ENCODE measurements at places on chromosomes 1 and 21. TPM values are rescaled to one million over a fixed set of nuclear protein-coding genes. Genes with fewer than 3 reads are reported as not detected.

- no peaks in the 10 kb centered on the region for H3K4me1 ChIP-seq
- no peaks in the 10 kb centered on the region for H3K36me3 ChIP-seq
- DNase-seq = no peak
- no peak overlapping the region for H3K27ac ChIP-seq
These were observed 13.0 kb upstream of the SAMSN1 start for GRCh38 chr21:14559102-14559501.

GRCh38 chr21:28207436-28208173 lies 785.1 kb downstream of the LTN1 start:
- no peaks in the 10 kb centered on the region for H3K27me3 ChIP-seq
- H3K36me3 ChIP-seq = no peaks in the 10 kb centered on the region
- no peak overlapping the region for H3K27ac ChIP-seq
- H3K4me1 ChIP-seq = peaks cover 11% of the 10 kb centered on the region

Gene IGFN1
- 7.9 TPM for total RNA-seq

- H3K27ac ChIP-seq = no peak overlapping the region
- peaks cover 28% of the 10 kb centered on the region for H3K4me1 ChIP-seq
- H3K36me3 ChIP-seq = peaks cover 38% of the 10 kb centered on the region
- no peak overlapping the region for H3K4me3 ChIP-seq
These were observed 5.6 kb downstream of the LYPLAL1 start for GRCh38 chr1:219179293-219179692.

DNA sequence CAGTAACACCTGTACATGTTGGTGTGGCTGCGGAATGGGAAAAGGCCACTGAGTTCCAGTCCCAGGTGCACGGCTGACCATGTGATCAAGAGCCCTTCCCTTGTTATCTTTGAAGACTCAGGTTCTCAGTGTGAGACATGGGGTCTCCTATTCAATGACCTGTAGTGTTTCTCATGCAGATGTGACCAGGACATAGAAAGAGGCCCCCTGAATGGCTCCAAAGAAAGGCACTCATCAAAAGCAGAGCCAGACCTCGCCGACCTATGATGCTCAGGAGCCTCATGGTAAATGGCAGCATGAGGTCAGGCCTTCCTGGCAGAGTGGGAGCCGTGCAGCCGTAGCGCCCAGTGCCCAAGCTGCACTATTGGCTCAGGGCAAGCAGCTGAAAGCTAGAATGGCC lies 42.3 kb upstream of the HAO2 start:
- H3K4me3 ChIP-seq = peak overlapping the region; percentile 87
- no peak for DNase-seq
- H3K27ac ChIP-seq = no peak overlapping the region
- H3K36me3 ChIP-seq = no peaks in the 10 kb centered on the region
- peaks cover 3% of the 10 kb centered on the region for H3K27me3 ChIP-seq

DNA sequence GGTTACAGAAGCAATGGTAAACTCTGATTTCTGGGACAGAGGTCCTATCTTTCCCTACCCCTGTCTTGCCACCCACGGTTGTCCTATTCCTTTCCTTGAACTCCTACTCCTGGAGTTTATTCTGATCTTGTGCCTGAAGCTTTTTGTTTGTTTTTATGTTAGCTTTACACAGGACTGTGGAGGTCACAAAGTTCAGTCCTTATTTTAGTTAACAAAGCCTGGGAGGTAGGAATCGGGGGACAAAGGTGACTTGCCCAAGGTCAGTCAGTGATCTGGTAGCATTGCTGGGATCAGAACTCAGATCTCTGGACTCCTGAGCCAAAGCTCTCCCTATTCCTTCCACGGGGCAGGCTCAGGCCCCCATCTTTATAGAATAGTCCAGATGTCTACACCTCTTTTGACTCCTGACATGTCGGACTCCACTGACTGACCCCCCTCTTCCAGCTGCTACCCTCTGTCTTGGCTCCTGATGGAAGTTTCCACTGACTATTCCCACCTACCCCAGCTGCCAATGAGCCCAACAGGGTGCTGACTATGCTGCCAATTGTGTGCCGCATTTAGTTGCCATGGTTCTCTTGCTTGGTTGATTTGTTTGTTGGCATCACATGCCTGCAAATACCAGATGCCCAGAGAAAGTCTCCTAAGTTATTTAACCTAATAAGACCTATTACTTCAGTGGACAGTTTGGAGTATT lies 9.9 kb downstream of the F5 start:
- H3K4me1 ChIP-seq = peaks cover 5% of the 10 kb centered on the region
- no peak overlapping the region for H3K4me3 ChIP-seq
- DNase-seq = no peak

DNA sequence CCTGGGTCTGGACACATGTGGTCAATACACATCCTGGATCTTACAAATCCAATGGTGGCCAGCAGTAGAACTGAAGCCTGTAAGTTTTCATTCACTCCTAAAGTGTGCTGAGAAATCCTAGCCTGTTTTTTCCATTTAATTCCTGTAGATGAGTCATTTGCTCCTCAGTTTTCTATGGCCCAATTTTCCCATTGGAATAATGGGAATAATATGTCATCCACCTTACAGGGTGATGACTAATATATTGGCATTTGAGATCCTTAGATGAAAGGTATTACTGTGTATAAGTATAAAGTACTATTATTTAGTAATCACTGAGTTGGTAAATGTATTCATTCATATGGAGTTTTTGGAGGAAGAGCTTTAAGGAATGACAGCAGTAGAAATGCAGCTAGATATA lies 89.7 kb upstream of the ADAR start:
- no peak for DNase-seq
- no peak overlapping the region for H3K4me3 ChIP-seq
- no peaks in the 10 kb centered on the region for H3K4me1 ChIP-seq
- no peak overlapping the region for H3K27ac ChIP-seq
- peaks cover 10% of the 10 kb centered on the region for H3K27me3 ChIP-seq

DNA sequence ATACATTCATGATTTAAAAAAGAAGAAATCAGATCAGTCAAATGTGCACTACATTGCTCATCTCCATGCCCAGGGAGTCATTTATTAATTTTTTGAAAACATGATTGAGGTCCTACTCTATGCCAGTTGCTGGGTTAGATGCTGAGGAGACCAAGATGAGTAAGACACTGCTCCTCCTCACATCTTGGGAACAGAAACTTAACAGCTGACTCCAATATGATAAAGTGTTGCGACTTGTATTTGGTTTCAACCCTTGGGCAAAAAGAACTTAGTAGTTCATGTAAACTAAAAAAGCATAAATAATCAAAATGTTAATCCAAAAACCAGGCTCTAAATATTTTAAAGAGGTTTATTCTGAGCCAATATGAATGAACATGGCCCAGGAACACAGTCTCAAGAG lies 56.9 kb downstream of the OPTC start:
- H3K4me3 ChIP-seq = no peak overlapping the region
- H3K27me3 ChIP-seq = no peaks in the 10 kb centered on the region
- H3K36me3 ChIP-seq = no peaks in the 10 kb centered on the region
- no peak for DNase-seq
- H3K4me1 ChIP-seq = peaks cover 44% of the 10 kb centered on the region

Gene AADACL3
- not detected for total RNA-seq

Gene GNB1
- 297 TPM for total RNA-seq

DNA sequence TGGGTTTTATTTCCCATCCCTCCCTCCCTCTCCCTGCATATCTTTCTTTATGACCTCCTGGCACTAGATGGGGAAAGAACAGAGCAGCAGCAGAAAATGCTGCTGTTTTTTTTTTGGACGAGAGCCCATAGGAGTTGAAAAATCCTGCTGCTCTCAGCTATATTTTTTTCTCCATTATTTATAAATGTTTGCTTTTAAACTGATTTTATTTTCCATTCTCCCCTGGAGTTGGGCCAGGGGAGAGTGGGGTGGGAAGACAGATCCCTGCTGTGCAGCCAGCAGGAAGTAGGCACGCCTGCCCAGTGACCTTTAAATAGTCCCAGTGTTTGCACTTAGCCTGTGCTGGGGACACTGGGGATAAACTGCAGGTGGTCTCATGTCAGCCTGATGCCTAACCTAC lies 17.4 kb downstream of the SFT2D2 start:
- peaks cover 55% of the 10 kb centered on the region for H3K36me3 ChIP-seq
- peaks cover 12% of the 10 kb centered on the region for H3K4me1 ChIP-seq
- no peak overlapping the region for H3K4me3 ChIP-seq
- no peak for DNase-seq

Gene C4BPA
- total RNA-seq = 0.87 TPM

GRCh38 chr21:16047904-16048303 lies 318.1 kb downstream of the USP25 start:
- H3K4me1 ChIP-seq = peaks cover 11% of the 10 kb centered on the region
- H3K27ac ChIP-seq = no peak overlapping the region
- no peak for DNase-seq
- H3K27me3 ChIP-seq = no peaks in the 10 kb centered on the region
- H3K36me3 ChIP-seq = peaks cover 3% of the 10 kb centered on the region

GRCh38 chr1:34852677-34853217 lies 6.8 kb downstream of the SMIM12 start:
- H3K4me1 ChIP-seq = peaks cover 25% of the 10 kb centered on the region
- H3K27me3 ChIP-seq = no peaks in the 10 kb centered on the region
- DNase-seq = peak; percentile 94

- H3K36me3 ChIP-seq = no peaks in the 10 kb centered on the region
- peak overlapping the region; percentile 12 for H3K4me3 ChIP-seq
- peaks cover 20% of the 10 kb centered on the region for H3K4me1 ChIP-seq
- peaks cover 19% of the 10 kb centered on the region for H3K27me3 ChIP-seq
These were observed 275.5 kb upstream of the FMN2 start for GRCh38 chr1:239816081-239816782.

Gene BSND
- not detected for total RNA-seq

- H3K27me3 ChIP-seq = no peaks in the 10 kb centered on the region
- H3K27ac ChIP-seq = peak overlapping the region; percentile 64
- H3K4me3 ChIP-seq = peak overlapping the region; percentile 48
- no peak for DNase-seq
These were observed 5.3 kb upstream of the SLC6A9 start for GRCh38 chr1:44036409-44037139.

DNA sequence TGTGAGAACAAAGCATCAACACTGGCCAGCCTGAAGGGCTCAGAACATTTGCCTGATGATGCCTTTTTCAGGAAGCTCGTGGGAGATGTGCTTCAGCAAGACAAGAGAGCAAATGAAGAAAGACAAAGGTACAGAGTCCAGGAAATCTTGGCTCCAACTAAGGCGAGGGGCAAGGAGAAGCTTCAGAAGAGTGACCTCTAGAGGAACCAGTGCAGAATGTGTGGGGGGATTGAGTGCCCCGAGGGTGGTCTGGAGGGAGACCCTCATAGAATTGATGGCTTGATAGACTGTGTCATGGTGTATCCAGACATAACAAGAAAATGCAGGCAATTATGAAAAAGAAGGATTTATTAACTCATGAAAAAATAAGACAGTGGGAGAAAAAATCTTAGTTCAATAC lies 15.3 kb upstream of the NLRP3 start:
- no peak overlapping the region for H3K4me3 ChIP-seq
- H3K36me3 ChIP-seq = no peaks in the 10 kb centered on the region
- DNase-seq = no peak
- H3K27me3 ChIP-seq = peaks cover 2% of the 10 kb centered on the region

- peaks cover 24% of the 10 kb centered on the region for H3K27me3 ChIP-seq
- H3K36me3 ChIP-seq = no peaks in the 10 kb centered on the region
These were observed 2.2 kb downstream of the FOXD2 start for GRCh38 chr1:47439819-47440598.

DNA sequence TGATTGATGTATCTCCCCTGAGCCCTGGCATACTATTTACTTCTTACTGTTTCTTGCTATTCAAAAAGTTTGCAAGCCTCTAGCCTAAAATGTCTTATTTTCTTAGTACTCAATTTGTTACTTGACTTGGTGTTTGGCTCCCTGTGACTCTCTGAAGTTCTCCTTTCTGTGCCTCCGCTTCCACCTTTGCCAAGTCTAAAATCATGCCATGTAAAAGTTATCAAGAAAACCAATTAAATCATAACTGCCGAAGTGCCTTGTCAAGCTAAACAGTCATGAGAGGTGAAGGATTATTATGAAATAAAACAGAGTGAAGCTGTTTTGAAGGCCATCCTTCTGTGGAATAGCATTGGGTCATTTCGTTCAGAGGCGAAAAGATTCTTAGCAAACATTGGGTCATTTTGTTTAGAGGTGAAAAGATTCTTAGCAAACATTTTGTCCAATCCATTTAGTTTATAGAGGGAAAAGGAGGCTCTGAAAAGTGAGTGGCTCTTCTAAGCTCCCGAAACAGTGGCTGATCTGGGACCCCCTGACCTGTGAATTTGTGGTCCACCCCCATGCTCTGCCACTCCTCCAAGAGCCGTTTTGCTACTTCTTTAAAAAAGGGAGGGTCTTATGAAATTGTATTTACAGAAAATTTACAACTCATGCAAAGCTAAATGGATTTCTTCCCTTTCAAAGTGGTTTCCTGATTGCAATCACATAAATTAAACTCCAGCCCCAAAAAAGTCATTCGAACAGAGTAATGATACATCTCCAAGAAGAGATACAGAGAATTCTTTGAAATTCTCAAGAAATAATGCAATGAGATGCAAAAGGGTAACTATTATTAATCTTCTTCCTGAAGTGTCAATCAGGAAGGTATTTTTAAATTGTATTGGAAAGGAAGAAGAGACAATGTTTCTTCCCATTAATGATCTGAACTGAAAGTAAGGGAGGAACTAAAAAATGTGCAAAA lies 141.4 kb downstream of the RUNX1 start:
- H3K4me1 ChIP-seq = peaks cover 8% of the 10 kb centered on the region
- no peak for DNase-seq
- H3K27ac ChIP-seq = no peak overlapping the region
- H3K27me3 ChIP-seq = peaks cover 39% of the 10 kb centered on the region

DNA sequence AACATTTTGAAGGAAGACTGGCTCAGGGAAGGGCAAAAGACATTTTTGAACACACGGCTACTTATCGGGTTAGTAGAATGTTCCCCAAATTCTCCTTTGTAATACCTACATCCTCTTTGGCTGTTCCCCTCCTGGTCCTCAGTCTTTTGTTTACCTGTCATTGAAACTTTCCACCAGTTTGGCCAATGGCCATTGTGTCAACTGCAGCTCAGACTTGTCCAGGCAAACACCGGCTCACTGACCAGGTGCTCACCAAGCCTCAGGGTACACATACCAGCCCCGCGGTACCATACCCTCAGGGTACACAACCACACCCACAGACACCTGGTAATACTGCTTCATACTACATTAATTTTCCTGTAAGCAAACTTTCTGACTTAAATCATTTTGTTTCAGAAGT lies 84.8 kb upstream of the ZNF648 start:
- H3K27me3 ChIP-seq = no peaks in the 10 kb centered on the region
- peak overlapping the region; percentile 9 for H3K4me3 ChIP-seq
- no peaks in the 10 kb centered on the region for H3K36me3 ChIP-seq
- no peak overlapping the region for H3K27ac ChIP-seq
- no peak for DNase-seq

Gene MROH7
- total RNA-seq = 0.79 TPM

Gene UBL4B
- not detected for total RNA-seq
